ENCODE measurements at places on chromosomes 5 and 9.

GRCh38 chr5:136039202-136039601, 10.4 kb downstream of the TGFBI start:
- DNase-seq = no peak

- no peak for DNase-seq
Observed at GRCh38 chr5:109740966-109741365, 51.2 kb downstream of the MAN2A1 start.

GRCh38 chr9:1366276-1366675, 316.1 kb downstream of the DMRT2 start:
- DNase-seq = no peak

- no peak for DNase-seq
Observed at GRCh38 chr9:137085920-137086530, 760 bp upstream of the MAN1B1 start.

DNA sequence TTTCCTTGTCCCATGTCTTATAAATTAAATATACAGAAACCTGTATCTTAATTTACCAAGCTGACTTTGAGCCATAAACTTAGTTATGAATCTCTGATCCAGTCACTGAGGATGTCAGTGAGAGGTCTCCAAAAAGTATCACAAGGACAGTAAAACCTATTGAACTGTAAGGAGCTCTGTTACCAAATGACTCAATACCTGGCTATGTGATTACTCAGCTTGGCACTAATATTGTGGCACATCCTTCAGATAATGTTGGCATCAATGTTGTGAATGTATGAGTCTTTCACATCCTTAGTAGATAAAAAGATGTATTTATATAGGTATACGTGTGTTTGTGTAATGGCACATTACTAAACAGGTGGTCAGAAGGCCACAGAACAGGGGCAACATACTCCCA, 18.0 kb upstream of the CAPSL start:
- DNase-seq = no peak

DNA sequence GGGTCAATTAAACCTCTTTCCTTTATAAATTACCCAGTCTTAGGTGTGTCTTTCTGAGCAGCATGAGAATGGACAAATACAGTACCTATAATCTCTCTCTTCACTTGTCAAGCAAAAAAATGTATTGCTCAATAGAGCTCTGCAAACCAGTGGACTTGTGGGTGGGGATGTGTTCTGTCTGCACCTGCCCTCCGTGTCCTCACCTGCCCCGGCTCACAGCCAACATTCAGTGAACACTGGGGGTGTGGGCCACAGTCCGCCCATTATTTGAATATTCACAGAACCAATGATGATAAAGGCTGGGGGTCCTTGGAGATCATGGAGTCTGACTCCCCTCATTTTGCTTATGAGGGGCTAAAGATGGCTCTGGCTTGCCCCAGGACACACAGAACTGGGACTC, 36.9 kb upstream of the MED27 start:
- no peak for DNase-seq

DNA sequence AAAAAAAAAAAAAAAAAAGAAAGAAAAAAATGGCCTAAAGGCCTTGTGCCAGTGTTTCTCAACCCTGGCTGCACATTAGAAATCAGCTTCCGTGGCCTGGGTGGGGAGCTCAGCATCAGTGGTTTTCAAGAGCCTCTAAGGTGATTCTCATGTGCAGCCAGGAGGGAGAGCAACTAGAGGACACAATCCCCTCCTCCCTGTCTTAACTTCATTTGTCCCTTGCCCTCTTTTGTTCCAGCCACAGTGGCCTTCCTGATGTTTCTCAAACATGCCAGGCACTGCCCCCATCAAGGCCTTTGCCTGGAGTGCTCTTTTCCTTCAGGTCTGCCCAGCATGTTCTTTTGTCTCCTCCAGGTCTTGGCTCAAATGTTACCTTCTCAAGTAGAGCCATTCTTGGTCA, 42.4 kb downstream of the HOMER1 start:
- no peak for DNase-seq

DNA sequence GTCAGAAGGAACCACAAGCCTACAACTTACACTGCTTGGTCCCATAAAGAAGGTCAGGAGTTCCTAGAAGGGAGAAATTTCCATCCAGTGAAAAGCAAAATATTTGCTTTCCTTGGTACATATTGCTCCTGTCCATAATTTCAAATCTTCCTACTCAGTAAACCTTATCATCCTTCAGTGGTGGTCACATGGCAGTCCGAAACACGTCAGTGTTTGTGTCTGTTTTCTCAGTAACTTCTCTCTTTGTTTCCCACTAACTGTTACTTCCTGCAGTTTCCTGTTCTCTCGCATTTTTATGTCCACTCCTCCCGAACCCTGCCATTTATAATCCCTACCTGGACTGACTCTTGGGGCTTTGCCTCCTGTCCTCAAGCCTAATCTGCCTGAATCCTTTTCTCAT, 129.1 kb downstream of the FANCC start:
- no peak for DNase-seq

GRCh38 chr5:19987612-19988361, at the start of gene CDH18:
Gene CDH18 (minus strand): TSS chr5:19988200. CDS start chr5:19838986, 149,214 bp downstream.
- DNase-seq = no peak

- DNase-seq = no peak
Observed at GRCh38 chr5:139391570-139392323, 2.0 kb upstream of the MZB1 start.

DNA sequence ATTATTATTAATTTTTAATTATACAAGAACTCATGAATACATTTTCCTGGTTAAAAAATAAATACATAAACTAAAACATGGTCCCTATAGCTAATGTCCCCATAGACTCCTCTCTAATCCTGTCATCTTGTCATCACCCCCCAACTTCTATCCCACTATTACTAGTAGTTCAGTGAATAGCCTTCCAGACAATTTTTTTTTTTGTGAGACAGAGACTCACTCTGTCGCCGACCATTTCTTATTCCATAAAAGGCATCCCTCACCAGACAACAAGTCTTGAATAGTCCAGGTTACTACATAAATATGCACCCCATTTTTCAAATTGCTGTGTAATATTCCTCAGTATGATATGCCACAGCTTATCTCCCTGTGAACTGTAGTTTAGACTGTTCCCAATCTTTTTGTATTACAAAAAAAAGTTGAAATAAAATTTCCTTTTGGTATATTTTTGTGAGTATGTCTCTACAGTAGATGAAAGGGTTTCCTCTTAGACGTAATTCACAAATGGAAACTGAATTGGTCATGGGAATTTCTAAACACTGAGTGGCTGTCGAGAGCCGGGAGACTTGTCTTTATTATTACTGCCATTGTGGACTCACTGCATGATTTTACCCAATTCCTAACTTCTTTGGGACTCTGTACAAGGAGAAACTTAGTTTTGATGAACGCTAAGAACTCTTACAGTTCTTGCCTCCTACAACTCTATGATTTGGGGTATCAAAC, 6.4 kb upstream of the ABLIM3 start:
- no peak for DNase-seq

GRCh38 chr5:167642779-167643517, 648.5 kb upstream of the WWC1 start:
- no peak for DNase-seq

DNA sequence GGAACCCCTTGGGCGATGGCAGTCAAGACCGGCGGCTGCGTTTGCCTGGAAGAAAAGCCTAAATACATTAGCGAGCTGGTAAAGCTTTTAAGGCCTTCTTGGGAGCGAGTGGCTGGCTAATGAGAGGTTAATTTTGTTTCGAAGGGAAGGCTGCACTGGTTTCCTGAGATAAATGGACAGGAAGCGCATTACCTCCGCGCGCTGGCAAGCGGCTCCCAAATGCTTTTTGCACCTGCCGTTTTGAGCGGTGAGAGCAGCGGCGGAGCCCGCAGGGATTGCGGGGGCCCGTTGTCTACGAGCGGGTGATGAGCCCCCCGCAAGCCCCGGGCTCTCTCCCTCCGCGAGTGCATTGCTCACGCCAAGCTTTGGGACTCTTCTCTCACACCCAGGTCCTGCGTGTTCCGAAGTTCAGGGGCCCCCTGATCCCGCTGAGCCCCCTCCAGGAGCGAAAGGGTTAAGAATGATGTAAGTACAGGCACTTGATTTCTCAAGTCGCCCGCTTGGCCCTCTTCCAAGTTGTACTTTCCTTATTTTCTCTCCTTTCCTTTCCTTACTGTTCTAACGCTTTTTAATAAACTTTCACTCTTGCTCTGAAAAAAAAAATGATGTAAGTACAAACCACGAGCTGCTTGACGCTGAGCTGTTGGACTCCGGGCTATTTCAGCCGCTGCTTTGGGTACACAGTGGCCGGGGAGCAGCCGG, 3.1 kb upstream of the RGMB start:
- no peak for DNase-seq
